ENCODE measurements at places on chromosomes 4 and X. TPM values are rescaled to one million over a fixed set of nuclear protein-coding genes. Genes with fewer than 3 reads are reported as not detected.

The SLC10A4 gene
- total RNA-seq, result 0.27 TPM

The BTK gene
- total RNA-seq, result 0.14 TPM

The XAGE1A gene
- total RNA-seq, result not detected

The ZMAT1 gene
- total RNA-seq, result 4.0 TPM

The KLF8 gene
- 3.3 TPM for total RNA-seq

The MSX1 gene
- total RNA-seq, result 5.5 TPM

The KLKB1 gene
- not detected for total RNA-seq

The TAF9B gene
- 40.6 TPM for total RNA-seq

The FSTL5 gene
- 0.07 TPM for total RNA-seq

The ADRA2C gene
- not detected for total RNA-seq

The CCKAR gene
- not detected for total RNA-seq

The SATL1 gene
- not detected for total RNA-seq

The MAPK10 gene
- 0.36 TPM for total RNA-seq

The CDKL5 gene
- total RNA-seq, result 3.7 TPM

The GAGE12F gene
- total RNA-seq, result not detected

The PRMT9 gene
- 12.0 TPM for total RNA-seq

The GPR82 gene
- not detected for total RNA-seq

The HPGDS gene
- total RNA-seq, result not detected
